ENCODE measurements at places on chromosomes 16 and 17.

DNA sequence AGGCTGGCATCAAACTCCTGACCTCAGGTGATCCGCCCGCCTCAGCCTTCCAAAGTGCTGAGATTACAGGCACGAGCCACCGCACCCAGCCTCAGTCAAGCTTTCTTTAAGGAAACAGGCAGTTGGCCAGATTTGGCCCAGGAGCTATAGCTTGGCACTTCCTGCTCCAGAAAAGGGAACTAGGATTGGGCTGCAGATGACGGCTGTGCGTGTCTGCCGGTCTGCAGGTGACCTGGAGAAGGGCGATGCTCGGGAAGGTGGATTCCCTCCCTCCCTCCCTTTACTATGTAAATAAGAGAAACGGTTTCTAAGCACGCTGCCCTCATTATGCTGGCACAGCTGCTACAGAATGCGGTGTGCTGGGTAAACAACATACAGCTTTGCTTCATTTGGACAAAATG, 215.9 kb downstream of the RPTOR start:
- DNase-seq, result no peak

- DNase-seq, result no peak
Measured at GRCh38 chr16:75847172-75847571, 120.9 kb upstream of the CPHXL start.

DNA sequence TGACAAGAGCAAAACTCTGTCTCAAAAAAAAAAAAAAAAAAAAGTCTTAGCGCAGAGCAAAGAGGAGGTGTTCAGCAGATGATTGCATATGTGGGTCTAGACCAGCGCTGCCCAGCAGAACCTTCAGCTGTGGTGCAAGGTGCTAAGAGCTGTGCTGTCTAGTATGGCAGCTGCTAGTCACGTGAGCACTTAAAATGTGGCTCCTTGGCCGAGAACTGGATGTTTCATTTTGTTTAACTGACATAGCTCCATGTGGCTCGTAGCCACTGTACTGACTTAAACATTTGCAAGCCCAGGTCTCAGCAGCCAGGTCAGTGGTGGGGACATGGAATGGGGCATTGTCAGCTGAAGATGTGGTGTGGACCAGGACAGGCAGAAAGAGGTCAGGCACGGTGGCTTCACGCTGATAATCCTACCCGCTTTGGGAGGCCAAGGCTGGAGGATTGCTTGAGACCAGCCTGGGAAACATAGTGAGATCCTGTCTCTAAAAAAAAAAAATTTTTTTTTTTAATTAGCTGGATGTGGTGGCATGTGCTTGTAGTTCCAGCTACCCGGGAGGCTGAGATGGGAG, 9.2 kb downstream of the C1QTNF1 start:
- DNase-seq, result no peak

GRCh38 chr17:31486351-31487062, 95.0 kb downstream of the RAB11FIP4 start:
- DNase-seq, result no peak

- DNase-seq, result no peak
Measured at GRCh38 chr17:72021417-72022041, 99.3 kb upstream of the SOX9 start.

GRCh38 chr16:10885246-10885645, 8.2 kb downstream of the CIITA start:
- DNase-seq, result no peak

DNA sequence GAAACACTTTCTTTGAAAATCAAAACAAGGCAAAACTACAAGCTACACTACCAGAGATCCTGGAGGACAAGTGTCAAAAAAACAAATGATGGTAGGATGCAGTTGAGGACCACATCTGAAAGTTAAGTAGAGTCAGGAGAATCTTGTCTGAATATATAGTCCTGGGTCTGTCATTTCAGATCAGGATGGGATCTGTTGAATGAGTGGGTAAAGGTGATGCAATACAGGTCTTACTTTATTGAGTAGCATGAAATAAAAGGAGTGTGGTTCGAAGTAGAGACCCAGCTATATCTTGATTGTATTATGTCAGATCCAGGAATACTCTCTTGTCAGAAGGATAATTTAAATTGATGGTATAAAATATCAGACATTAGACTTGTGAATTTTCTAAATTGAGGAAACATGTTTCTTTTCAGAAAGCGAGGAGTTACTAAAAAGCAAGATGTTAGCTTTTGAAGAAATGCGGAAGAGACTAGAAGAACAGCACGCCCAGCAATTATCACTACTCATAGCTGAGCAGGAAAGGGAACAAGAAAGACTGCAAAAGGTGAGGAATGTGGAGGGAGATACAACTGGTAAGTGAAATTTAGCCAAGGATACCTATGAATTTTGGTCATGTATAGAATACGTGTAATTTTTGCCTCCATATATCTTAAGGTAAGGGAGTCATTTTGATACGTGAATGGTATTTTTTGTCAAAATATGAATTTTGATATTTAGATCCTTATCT, 15.1 kb upstream of the VPS35L start:
- no peak for DNase-seq

- DNase-seq, result no peak
Measured at GRCh38 chr17:63512896-63513644, 10.1 kb upstream of the KCNH6 start.

DNA sequence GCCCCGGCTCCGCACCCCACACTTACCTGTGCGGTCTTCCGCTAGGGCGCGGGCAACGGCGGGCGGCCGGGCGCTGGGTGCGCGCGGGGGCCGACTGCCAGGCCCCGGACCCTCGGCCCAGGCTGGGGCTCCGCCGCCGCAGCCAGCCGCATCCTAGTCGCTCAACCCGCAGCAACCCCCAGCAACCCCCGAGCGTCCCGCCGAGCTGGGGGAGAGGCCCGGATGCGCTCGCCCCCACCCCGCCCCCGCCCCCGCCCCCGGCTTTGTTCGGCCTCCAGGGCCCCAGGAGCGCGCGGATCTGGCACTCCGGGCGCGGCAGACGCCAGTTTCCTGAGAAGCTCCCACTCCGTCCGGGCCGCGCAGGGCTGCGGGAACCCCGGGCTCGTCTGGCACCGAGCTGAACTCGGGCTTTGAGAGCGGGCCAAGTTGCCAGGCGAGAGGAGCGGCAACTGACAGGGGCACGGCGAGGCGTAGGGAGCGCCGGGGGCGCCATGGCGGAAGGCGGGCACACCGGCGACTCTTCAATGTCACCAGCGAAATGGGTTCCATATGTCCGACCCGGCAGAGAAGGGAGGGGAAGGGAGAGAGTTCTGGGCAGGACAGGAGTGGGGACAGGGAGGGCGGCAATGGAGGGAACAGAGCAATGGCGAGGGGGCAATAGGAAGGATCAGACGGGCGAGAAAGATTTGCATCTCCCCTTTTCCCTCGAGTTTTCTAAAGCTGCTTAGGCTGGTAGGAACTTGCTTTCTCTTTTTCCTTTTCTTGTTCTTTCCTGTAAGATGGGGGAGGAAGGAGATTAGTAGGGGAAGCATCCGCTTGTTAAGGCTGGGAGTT, 13.7 kb downstream of the HOXB4 start:
- DNase-seq, result no peak

DNA sequence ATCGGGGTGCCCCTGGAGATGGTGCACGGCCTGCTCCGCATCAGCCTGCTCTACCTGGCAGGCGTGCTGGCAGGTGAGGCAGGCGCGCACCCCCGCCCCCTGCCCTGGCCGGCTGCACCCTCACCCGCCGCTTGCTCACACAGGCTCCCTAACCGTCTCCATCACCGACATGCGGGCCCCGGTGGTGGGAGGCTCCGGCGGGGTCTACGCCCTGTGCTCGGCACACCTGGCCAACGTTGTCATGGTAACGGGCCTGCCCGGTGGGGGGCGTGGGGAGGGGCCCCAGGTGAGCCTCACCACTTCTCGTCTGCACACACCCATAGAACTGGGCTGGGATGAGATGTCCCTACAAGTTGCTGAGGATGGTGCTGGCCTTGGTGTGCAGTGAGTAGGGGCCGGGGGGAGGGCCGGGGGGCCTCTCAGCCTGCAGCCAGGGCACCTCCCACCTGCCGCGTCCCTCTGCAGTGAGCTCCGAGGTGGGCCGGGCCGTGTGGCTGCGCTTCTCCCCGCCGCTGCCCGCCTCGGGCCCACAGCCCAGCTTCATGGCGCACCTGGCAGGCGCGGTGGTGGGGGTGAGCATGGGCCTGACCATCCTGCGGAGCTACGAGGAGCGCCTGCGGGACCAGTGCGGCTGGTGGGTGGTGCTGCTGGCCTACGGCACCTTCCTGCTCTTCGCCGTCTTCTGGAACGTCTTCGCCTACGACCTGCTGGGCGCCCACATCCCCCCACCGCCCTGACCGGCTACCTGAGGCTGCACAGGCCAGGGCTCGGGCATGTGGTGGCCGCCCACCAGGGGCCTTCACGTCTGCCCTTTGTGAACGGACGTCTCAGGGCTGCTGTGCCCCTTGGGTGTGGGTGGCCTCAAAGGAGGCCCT, 2.1 kb downstream of the RHBDL1 start:
- DNase-seq, result no peak

DNA sequence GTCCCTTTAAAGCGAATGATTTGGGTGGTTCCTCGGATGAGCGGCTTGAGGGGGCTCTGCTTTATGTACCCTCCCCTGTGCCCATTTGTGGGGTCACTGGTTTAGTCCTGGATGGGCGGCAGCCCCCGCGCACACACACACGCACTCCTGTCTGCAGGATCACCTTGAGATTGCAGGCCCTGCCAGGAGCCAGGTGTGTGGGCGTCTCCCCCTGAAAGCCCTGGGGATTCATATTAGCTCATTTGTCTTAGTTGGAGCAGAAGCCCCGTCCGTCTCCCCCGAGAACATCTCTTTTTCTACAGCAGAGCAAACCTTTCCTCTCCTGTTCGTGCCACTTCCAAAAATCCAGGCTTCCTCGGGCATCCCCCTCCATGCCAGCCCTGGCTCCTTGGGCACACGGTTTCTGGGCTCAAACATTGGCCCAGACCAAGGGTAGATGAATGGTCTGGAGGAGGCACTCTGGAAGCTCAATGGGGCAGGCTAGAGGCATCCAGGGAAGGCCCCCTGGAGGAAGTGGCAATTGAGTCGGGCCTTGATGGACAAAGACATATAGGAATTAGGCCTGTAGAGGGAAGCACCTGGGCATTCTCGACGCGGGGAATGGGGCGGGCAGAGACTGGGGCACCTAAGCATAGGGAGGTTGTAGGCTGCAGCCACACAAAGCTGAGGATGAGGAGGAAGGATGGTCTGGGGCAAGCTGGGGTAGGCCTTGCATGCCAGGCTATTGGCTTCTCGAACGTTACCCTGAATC, 218.5 kb upstream of the GSE1 start:
- no peak for DNase-seq

DNA sequence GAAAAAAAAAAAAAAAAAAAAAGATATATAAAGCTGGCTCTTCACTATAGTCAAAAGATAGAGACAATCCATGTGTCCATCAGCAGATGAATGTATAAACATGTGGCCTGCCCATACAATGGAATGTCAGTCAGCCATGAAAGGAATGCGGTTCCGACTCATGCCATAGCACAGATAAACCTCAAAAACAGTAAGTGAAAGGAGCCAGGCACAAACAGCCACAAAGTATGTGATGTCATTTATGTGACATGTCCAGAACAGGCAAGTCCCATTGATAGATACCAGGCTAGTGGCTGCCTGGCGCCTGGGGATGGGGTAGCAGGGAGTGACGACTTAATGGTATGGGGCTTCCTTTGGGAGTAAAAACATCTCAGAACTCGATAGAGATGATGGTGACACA, 155.7 kb downstream of the CMIP start:
- DNase-seq, result no peak

GRCh38 chr17:35154196-35155165, 6.9 kb downstream of the UNC45B start:
- DNase-seq, result no peak

GRCh38 chr16:80299416-80299815, 241.4 kb upstream of the DYNLRB2 start:
- DNase-seq, result no peak
